ENCODE measurements at places on chromosomes 5 and 9.

GRCh38 chr5:138978080-138978479 lies 102.9 kb upstream of the LRRTM2 start:
- DNase-seq: no peak

DNA sequence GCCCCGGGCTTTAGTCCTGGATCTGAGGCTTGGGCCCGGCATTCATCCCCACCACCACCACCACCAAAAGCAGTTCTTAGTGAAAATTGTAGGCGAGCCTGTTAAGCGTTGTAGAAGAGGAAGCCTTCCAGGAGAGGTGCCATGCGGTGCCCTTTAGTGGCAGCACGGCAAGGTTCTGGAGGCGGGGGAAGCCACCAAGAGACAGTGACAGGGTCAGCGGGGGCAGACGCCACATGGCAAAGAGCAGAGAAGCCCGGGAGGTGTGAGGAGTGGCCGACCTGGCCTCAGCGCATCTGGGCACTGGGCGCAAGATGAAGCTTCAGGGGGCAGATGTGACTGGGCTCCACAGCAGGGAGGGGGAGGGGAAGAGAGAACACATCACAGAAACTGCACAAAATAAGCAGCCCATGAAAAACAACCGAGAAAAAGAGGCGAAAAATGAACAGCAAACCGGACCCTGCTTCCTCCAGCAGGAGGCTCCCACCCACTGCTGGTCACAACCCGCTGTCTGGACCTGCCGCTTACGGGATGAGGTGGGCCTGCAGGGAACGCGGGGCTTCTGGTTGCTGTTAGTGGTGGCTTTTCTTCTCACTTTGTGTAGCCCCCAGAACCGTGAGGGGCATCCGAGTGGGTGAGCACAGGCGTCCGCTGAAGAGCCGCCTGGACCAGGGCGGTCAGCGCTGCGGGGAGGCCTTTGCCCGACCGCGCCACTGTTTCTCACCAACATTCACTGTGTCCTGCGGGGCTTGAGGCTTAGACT lies 4.3 kb downstream of the LRRC14B start:
- DNase-seq: no peak

DNA sequence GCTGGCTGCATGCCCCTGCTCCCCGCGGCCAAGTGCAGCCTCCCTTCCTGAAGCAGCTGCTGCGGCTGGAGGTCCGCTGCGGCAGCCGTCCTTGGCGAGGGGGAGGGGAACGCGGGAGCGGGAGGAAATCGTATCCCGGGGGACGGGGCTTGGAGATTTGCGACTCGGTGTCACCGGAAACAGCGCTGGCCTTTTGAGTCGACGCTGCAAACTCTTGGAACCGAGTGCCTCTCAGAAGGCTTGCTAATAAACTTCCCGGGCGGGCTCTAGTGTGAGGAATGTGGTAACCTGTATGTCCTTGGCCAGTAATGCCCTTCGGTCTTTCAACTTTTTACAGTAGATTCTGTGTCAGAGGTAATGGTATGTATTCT lies 82.7 kb downstream of the PTPDC1 start:
- no peak for DNase-seq

- DNase-seq: no peak
Measured at GRCh38 chr5:153276151-153276550, 214.3 kb upstream of the GRIA1 start.

- no peak for DNase-seq
Measured at GRCh38 chr5:76021936-76022584, 61.1 kb upstream of the SV2C start.

DNA sequence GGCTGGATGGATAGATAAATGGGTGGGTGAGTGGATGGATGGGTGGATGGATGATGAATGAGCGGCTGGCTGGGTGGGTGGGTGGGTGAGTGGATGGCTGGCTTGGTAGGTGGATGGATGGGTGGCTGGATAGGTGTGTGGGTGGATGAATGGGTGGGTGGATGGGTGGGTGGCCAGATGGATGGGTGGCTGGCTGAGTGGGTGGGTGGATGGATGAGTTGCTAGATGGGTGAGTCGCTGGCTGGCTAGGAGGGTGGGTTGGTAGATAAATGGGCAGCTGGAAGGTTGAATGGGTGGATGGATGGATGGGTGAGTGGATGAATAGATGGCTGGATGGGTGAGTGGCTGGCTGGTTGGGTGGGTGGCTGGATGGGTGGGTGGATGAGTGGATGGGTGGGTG lies 27.9 kb upstream of the CEP72 start:
- DNase-seq: no peak
